NCI-H69 (cell line): ENCODE measurements at places on chromosomes 13 and 19.

DNA sequence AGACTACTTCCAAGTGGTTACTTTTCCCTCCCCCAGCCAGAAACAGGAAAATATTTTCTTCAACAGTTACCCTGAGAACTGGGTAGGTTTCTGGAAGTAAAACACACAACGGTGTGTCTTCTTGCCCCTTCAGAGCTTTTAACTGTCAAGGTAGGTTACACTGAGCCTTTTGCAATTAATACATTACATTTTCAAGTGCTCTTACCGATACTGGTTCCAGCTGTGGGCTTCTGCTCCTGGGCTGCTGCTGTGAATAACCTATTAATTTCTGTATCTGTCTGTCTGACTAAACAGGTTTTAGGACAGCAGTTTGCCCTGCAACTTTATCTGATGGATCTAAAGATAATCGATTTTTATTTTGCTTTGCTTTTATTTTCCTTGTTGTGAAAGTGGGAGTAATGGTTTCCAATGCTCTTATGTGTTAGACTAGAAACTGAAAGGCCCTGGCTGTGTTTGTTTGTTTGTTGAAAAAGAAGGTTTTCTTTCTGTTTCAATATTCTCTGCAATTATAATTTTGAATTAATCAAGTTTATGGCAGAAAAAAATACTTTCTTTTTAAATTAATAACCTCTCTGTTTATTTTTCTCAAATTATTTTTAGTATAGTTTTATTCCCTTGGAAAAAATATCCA lies 196.7 kb upstream of the SLITRK6 start:
- DNase-seq = peak; percentile 38

DNA sequence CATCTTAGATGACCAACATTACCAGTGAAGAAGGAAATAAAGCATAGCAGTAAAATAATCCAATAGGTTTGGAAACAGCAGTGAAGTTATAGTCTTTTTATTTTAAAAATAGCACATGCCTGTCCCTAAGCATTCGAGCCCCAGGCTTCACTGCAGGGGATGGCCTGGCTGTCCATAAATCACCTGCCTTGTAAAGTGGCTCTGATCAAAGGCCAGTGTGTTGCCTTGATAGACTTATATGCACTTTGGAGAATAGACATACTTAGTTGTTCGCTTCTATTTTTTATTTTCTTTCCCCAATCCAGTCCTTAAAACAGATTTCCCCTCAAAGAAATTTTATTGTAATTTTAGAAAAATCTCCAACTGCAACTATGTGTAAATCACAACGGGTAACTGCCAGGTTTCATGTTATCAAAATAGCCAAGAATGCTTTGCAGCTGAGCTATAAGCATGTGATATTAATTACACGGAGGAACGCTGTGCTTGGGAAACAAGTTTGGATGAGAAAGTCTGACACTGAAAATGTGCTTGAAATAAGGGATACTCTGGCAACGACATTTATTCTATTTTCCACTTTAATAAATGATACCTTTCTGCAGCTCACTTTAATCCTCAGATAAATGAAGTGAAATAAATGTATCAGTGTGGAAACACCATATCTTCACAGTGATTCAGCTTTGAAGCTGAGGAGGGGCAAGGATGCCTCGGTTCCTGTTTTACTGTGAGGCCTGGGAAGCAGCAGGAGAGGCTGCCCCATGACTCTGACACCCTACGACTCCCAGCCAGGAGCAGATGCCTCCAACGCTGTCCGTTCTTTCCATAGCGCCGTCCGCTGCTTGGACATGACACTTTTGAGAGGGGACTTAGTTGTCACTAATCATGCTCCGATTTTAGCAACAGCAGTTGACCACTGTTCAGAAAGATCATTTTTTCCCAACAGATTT lies 5.5 kb upstream of the METTL21C start:
- DNase-seq = peak; percentile 24

GRCh38 chr13:88104576-88104975 lies 433.4 kb downstream of the SLITRK5 start:
- DNase-seq = no peak

GRCh38 chr13:94433055-94433961 lies 46.2 kb downstream of the DCT start:
- DNase-seq = peak; percentile 95

DNA sequence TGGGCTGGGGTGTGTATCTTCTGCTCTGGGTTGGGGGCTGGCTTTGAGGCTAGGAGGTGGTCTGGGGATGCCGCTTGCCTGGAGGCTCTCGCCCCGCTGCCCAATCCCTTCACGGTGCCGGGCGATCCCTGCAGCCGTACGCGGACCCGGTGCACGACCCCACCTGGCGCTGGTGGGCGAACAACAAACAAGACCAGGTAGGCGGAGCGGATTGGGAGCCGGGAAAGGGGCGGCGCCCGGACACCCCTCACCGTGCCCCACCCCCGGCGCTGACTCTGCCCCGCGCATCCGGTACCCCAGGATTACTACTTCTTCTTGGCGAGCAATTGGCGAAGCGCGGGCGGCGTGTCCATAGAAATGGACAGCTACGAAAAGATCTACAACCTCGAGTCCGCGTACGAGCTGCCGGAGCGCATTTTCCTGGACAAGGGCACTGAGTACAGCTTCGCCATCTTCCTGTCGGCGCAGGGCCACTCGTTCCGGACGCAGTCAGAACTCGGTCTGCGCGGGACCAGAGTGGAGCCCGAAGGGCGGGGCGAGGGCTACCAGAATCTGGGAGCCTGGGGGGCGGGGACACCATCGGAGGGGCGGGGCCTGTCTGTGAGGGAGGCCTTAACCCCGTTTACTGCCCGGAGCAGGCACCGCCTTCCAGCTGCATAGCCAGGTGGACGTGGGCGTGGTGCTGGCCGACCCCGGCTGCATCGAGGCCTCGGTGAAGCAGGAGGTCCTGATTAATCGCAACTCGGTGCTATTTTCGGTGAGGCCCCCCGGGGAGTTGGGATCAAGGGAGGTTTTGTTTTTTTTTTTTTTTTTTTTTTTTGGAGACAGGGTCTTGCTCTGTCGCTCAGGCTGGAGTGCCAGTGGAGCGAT lies 12.1 kb upstream of the PSMD8 start:
- peak; percentile 84 for DNase-seq

GRCh38 chr19:54691582-54692297 lies 29.0 kb downstream of the LILRB4 start:
- no peak for DNase-seq

DNA sequence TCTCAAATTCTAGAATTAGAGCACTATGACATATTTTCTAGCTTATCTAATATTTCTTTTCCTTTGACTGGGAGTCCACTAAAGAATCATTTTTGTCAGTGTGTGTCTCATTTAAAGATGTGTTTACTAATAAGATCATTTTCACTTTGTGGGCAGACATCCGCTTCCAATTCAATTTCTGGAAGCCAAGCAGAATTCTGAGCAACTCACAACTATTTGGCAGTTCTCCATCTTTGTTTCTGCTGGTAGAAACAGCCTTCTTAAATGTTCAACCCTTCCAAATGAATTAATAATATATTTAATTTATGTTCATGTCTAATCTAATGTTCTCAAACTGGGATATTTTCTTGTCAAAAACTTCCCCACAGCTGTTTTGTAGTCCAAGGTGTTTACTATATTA lies 411.8 kb downstream of the KCTD12 start:
- no peak for DNase-seq

- DNase-seq = no peak
These were observed 1.6 kb upstream of the TIMM13 start for GRCh38 chr19:2428756-2429711.

- no peak for DNase-seq
These were observed 921 bp upstream of the POLD1 start for GRCh38 chr19:50383001-50383851.

- DNase-seq = no peak
These were observed 6.2 kb upstream of the FUT3 start for GRCh38 chr19:5857203-5858081.

- DNase-seq = peak; percentile 95
These were observed 21.9 kb downstream of the ZSWIM4 start for GRCh38 chr19:13817018-13817614.

- no peak for DNase-seq
These were observed 36.8 kb downstream of the INSR start for GRCh38 chr19:7257148-7258040.

DNA sequence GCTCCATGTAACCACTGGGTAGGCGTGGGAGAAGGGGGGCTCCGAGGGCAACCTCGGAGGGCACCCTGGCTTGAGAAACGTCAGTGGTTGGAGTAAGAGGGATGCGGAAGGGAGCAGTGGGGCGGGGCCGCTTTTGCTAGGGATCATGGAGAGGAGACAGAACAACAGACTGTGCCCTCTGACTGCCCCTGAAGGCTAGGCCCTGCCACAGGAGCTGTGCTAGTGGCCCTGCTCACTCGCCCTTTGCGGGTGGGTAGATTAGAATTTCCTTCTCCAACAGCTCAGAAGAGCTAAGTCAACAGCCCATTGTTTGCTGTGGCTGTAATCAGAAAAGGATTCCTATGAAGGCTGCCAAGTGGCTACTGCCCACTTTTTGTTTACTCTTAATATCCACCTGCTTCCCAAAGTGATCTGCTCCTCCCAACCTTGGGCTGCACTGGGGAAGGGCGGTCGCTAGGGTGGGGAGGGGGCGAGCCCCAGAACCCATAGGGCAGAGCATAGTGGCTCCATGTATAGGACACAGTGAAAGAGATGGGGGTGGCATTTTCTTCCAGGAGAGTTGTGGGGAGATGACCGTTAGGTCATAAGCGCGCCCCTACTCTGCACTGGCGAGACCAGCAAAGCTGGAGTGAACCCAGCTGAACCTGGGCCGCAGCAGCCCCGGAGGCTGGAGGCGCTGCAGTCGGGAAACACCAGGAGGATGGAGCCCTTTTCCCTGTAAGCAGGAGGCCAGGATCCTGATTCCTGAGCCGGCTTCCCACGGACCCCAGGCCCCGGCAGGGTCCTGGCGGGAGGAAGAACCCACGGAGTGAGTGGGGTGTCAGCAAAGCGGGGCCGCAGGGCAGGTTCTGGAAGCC lies 1.9 kb upstream of the C1QTNF9 start:
- DNase-seq = peak; percentile 48

GRCh38 chr13:99972190-99972731 lies 694 bp upstream of the ZIC5 start:
- DNase-seq = peak; percentile 82

- DNase-seq = no peak
These were observed 25.5 kb downstream of the KBTBD6 start for GRCh38 chr13:41107104-41107571.

- DNase-seq = no peak
These were observed 82.2 kb downstream of the SLC7A1 start for GRCh38 chr13:29513002-29513980.

DNA sequence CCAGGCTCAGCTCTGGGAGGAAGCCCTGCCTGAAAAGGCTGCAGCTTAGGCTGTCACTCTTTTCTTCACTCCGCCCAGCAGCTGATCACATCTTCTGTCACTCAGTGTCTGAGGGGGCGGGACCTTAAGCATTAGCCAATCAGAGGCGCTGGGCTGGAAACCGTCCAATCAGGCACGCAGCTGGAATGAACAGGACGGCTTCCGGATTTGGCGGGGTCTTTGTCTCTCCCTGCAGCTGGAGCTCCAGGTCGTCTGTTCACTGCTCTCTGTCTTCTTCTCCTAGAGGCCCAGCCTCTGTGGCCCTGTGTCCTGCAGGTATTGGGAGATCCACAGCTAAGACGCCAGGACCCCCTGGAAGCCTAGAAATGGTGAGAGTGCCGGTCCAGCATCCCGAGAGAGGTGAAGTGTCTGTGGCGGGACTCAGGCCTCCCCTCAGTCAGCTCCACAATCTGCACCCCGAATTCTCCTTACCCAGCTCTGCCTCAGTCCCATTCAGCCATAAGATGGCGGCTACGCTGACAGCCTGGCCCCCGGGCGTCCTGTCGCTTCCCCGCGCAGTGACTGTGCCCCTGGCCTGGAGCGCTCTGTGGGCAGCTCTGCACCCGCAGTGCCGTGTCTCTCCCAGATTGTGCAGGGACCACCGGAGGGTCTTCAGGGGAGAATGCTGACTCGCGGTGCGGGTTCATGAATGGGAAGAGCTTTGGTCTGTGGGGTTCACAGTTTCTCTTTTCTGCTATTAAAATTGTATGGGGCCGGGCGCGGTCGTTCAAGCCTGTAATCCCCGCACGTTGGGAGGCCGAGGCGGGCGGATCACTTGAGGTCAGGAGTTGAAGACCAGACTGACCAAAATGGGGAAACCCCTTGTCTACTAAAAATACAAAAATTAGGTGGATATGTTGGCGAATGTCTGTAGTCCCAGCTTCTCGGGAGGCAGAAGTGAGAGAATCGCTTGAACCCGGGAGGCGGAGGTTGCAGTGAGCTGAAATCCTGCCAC lies at the start of gene ZNF66:
Gene ZNF66, plus strand, starts transcription at position 222 of the 994 bp plus-strand sequence. Its CDS starts 144 bp downstream, at position 366.
- peak; percentile 99 for DNase-seq

- peak; percentile 68 for DNase-seq
These were observed 162.0 kb upstream of the SOX1 start for GRCh38 chr13:111904701-111905608.

DNA sequence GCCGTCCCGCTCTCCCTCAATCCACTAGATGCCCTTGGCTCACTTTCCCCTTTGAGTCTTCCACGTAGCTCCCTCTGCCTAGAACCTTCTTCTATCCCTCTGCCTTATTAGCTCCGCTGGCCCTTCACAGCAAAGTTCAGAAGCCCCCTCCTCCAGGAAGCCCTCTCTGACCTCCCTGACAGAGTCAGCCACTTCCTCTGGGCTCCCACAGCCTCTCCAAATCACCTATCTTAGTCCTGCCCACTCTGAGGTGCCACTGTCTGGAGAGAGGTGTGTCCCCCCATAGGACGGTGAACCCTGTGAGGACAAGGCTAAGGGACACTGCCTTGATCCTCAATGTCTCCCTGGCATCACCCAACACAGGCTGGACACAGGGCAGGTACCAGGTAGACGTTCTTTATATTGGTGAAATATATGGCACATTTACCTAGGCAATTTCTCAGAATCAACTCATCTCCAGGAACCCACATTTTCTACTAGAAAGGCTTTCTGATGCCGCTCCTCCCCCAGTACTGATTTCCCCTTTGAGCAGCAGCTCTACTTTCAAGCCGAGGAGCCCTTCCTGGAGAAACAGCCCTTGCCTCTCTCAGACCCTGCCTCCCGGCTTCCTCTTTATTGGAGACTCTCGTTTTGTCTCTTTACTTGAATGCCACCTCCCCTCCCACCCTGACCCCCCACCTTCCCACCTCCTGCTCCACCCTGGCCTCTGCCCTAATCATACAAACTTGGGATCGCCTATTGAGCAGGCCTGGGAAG lies 3.4 kb upstream of the TGFB1 start:
- DNase-seq = no peak

DNA sequence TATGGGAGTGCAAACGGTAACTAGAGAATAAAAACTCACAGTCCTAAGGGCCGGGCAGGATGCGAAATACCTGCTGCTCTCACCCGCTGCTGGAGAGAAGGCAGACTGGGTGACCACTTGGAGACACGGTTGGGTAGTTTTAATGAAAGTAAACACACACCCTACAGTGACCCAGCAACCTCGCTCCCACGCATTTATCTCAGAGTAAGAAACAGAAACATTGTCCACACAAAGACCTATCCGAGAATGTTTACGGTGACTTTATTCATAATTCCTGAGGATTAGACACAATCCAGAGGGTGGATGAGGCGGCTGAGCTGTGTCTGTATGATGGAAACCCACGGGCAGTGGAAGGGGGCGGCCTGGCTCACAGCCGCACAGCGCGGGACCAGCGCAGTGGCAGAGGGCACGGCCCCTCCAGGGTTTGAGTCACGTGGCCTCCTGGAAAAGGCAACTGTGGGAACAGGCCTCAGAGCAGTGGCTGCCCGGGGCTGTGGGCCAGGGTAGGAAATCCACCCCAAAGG lies 73.5 kb upstream of the C13orf46 start:
- peak; percentile 71 for DNase-seq

GRCh38 chr19:18514800-18515682 lies 6.8 kb downstream of the ELL start:
- peak; percentile 77 for DNase-seq
